ENCODE measurements at places on chromosomes 1 and 21. TPM values are rescaled to one million over a fixed set of nuclear protein-coding genes. Genes with fewer than 3 reads are reported as not detected.

Gene RNU1-3
- total RNA-seq: under 0.01 TPM

Gene SELL
- total RNA-seq: 0.75 TPM

Gene S100A9
- total RNA-seq: 139 TPM

Gene OR2T33
- not detected for total RNA-seq

Gene ANGPTL3
- total RNA-seq: not detected

Gene RWDD3
- 5.3 TPM for total RNA-seq

Gene HRNR
- total RNA-seq: not detected

Gene SLC9C2
- total RNA-seq: not detected

Measured in subcutaneous adipose tissue (tissue), 4 donors.